ENCODE measurements at places on chromosomes 6 and 20. TPM values are rescaled to one million over a fixed set of nuclear protein-coding genes. Genes with fewer than 3 reads are reported as not detected.

The BPIFA1 gene
- not detected for total RNA-seq

- DNase-seq, result no peak
These were observed 18.2 kb downstream of the PPARD start for GRCh38 chr6:35360349-35361138.

GRCh38 chr6:168416531-168416930 lies 24.5 kb upstream of the SMOC2 start:
- no peak for DNase-seq

- peak; percentile 60 for DNase-seq
These were observed 15.8 kb downstream of the POM121L2 start for GRCh38 chr6:27296106-27296783.

GRCh38 chr20:22773344-22773743 lies 189.0 kb upstream of the FOXA2 start:
- no peak for DNase-seq

DNA sequence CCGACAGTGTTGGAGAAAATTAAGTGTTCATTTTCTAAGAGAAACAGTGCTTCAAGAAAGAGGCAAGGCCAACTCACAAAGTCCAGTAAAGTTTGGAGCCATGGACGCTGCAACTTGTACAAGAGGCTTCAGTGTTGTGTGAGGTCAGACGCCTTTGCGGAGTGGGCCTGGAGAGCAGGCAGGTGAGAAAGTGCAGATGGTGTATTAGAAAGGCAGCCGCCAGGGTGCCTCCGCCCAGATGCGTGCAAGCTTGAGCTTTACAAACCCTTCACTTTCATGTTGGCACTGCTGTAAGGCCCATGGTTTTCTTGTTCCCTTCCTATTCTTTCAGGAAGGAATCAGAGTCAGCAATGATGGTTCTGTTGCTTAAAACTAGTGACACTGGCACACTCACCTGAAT lies 25.4 kb upstream of the EXOC2 start:
- no peak for DNase-seq

DNA sequence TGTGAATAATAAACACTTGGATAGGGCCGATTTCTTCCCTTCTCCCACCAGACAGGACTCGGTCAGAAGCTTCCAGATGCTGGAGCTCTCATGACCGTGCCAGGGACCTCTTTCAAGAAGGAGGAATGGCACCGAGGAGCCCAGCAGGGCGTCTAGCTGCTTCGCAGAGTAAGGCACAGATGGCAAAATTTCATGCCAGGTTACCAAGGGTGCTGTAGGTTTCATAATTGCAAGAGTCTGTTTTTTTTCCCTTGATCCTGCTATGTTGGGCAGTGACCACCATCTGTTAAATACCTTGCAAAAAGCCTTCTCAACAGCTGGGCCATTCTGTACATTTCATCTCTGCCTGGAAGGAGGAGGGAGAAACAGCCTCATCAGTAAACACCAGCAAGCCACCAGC lies 111.8 kb downstream of the EDN3 start:
- DNase-seq, result no peak

- DNase-seq, result no peak
These were observed 9.1 kb downstream of the EBF4 start for GRCh38 chr20:2701671-2702081.

- DNase-seq, result no peak
These were observed 97.4 kb downstream of the BANF2 start for GRCh38 chr20:17797161-17797560.

DNA sequence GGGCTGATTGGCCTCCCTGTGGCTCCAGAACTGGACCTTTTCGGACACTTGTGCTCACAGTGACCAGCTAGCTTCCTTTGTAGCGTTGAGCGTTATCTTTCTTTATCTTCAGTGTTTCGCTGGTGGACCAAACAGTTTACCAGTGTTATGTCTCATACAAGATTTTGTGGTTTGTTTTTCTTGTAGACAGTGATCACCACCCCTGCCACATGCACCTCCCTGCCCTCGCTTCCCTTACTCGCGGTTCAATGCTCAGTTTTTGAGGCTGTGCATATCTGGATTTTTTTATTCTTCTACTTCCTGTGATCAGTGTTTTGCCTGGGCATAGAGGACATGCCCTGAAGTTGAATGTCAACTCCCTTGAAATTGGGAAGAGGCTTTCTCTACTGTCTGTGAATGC lies 16.4 kb downstream of the MYT1 start:
- no peak for DNase-seq

DNA sequence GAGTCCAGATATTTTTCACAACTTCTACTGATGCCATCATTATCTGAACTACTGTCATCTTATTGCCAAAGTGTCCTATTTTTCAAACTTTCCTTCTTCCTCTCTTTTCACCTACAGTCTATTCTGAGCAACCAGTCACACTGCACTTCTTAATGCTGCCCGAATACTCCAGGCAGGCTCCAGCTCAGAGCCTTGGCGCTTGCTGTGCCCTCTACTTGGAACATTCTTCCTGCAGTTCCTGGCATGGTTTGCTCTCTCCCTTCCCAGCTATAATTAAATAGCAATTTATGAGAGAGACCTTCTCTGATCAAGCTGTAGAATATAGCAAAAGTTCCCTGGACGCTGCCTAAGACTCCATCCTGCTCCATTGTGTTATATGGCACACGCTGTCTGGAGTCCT lies 831.6 kb downstream of the QKI start:
- no peak for DNase-seq

GRCh38 chr20:41714030-41714429 lies 95.9 kb upstream of the CHD6 start:
- no peak for DNase-seq

- no peak for DNase-seq
These were observed 1.9 kb downstream of the DHX16 start for GRCh38 chr6:30670760-30671527.

The TBX18 gene
- not detected for total RNA-seq

DNA sequence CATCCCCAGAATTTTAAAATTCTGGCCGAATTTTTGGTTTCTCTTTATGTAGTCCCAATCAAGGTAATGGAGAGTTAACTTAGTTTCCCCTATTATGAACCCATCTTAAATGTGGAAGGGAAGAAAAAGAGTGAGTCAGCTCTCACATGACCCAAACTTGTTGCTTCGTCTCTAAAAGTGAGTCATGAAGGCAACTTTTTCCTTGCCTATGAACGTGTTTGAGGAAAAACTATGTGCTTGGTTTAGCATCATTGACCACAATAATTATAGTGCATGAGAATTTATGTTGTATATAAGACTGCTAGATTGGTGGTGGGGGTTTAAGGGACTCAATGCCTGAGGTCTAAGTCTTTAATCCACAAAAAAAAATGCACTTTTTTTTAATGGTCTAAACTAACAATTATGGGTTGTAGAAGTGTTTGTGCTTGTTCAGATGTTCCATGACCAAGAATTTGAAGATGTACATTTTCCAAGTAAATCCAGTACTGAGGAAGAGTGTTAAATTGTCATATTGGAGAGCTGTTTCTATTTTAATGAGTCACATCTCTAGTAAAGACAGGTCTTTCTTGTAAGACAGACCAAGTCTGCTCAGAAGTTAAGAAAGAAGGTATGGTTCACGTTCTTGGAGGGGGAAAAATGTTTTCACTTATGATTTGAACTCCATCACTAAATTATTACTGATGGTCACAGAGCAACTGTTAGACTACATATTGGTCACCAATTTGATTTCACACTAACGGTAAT lies 409.9 kb upstream of the MARCKS start:
- DNase-seq, result peak; percentile 64

DNA sequence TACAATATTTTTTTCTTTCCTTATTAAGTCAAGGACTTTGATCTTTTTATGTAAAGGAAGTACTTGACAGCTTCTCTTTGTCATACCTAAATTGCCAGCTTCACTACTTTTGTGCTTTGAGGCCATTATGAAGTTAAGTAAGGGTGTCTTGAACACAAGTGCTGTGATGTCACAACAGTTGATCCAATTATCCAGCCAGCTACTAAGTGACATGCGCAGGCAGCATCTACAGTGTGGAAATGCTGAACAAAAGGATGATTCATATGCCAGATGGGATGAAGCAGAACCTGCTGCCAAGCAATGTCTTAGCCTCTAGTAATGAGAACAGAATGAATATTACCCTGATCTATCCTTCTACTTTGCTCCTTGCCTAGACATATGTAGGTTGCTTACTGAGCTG lies 68.3 kb upstream of the TMEM244 start:
- DNase-seq, result peak; percentile 46

The DSTN gene
- 445 TPM for total RNA-seq

The BFSP1 gene
- total RNA-seq, result 9.7 TPM

GRCh38 chr6:75830959-75831885 lies 82.2 kb downstream of the MYO6 start:
- peak; percentile 21 for DNase-seq

The ULBP3 gene
- total RNA-seq, result 2.1 TPM

DNA sequence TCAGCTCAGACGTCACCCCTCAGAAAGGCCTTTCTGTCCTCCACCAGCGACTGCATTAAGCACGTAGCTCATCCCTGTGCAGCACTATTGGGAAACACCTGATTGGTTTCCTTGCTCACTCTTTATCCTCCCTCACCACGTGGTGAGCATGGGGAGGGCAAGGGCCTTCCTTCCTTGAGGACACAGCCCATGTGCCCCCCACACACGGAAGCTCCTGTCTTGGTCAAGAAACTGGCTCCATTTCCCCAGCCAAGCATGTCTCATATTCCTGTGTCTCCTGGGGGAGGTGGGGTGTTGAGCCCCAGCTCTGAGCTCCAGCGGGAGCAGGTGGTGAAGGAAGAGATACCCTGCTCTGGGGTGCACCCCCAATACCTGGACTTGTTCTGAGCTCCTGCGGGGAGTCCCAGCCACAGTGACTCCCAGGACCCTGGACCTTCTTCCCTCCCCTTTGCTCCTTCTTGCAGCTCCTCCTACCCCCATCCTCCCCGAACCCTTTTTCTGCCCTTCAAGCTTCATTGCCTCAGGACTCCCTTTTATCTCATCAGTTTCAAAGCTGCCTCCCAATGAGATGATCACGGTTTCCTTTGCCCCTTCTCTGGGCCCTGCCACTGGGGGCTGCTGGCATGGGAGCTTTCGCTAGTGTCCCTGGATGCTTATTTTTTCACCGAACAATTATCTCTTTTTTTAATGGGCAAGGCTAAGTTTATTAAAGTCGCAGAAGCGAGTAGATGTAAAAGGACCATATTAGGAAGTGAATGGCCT lies 230.1 kb downstream of the TFAP2C start:
- DNase-seq, result no peak

The SLC18B1 gene
- 7.3 TPM for total RNA-seq

GRCh38 chr6:144897441-144897921 lies 612.3 kb downstream of the UTRN start:
- peak; percentile 91 for DNase-seq

DNA sequence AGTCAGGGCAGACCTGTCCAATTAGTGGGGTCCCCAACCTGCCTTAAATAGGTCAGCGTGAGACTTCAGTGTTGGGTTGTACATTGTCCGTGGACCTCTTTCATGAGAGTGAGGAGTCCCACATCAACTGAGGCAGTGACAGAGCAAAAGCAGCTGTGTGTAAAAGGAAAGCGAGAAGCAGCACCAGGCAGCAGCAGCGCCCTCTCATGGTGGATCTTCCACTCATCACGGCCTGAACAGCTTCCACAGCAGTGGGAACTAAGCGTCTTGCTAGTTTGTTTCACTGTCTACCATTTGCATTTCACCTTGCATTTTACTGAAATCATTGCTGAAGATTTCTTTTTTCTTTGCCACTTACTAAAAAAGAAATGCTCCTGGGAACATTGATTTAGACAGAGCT lies 333.8 kb downstream of the PKHD1 start:
- no peak for DNase-seq

DNA sequence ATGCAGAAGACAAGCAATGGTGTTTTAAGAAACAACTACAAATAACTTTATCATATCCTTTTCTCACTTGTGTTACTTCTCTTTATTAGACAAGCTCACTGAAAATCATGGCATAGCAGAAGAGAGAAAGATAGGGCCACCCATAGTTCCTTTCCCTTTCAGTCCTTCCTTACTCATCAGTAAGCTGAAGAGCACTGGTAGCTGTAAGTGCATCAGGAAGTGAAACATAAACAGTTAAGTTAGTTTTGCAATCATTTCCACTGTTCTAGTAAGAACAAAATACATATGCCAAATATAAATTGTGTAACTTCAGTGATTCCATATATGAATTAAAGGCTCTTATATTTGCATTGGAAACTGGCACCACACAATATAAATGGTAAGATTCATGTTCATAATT lies 220.1 kb downstream of the HACE1 start:
- no peak for DNase-seq

Measured in A172 (cell line).